ENCODE measurements at places on chromosomes 1 and 21.

DNA sequence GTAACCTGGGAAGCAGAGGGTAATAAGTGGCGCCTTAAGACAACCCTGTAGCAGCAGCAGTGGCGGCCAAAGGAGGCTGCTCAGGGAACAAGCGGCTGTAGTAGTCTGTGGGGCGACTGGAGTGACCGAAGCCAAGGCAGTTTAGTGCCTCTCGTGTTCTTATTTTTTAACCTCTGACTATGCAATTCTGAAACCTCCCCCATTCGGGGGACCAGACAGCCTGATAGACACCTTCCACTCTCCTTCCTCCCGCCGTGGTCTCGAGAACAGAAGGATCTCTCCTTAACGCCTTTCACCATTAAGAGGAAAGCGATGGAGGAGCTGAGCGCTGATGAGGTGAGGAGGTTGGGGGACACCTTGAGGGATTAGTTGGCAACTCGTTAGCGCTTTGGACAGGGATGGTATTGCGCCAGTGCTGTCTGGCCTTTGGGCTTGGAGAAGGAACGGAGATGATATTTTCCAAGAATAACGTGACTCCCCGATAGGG lies 644 bp downstream of the UBE4B start:
- no peak for DNase-seq

GRCh38 chr1:203751051-203751450 lies 13.9 kb upstream of the LAX1 start:
- DNase-seq: peak; percentile 86

GRCh38 chr1:204714861-204715511 lies 29.4 kb upstream of the LRRN2 start:
- DNase-seq: no peak

DNA sequence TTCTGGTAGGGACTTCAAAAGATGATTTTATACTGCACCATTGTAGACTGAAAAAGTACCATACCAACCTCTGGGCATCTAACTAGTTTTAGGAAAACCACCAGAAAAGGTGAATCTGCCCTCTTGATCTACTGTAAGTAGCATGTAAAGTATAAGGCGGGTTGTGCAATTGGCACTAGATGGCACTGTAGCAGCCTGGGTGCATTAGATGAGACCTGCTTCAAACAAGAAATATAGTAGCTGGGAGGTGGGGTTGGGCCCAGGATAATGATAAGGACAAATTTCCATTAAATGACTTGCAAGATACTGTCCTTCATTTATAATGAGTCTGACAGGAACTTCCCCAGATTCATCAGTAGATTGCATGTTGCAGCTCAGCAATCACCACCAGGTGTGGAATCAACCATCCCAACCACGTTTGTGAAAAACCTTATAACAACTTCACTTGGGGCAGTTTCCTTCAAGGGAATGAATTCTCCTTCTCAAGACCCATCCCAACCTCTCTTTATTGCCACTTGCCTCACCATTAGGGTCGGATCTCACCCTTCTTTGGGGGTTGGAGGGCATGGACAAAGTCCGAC lies 37.3 kb upstream of the IL10 start:
- DNase-seq: peak; percentile 38

DNA sequence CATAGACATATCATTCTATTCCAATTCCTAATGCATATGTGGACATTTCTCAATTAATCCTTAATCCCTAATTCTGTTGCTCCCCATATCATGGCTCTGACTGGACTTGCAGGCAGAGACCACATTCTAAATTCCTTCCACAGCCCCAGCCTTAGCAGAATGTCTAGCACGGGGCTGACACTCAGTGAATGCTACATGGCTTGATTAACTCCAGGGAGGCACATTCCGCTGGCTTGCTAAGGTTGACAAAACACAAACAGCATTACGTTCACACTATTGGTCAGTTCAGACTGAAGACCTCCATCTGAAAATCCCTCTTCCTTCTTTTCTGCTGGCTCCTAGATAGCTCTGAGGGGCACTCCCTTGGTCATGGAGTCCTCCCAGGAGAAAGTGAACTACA lies 119.4 kb downstream of the ASTN1 start:
- DNase-seq: no peak

DNA sequence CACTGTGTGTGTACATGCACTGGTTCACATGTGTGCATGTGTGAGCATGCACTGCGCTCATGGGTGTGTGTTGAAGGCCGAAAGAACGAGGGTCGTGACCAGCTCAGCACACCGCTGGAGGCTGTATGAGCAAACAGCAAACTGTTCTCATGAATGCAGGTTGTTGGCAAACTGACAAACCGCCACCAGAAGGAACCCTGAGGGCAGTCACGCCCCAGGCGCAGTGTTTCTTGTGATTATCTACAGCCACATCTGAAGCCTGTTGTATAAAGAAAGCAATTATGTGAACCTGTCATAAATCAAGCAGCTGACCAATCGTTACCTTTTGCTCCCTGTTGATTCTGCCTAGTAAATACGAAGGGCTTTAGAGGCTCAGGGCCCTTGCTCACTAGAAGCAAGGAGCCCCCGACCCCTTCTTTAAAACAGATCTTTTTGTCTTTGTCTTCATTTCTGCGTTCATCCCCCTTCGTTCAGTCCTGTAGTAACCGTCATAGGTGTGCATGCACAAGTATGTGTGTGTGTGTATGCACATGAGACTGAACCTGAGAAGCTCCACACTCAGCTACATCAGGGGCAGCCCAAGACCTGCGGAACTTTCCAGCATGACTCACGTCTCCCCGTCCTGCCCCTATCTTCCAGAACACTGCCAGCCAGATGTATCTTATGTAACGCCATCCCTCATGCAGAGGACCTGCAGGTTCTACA lies 16.8 kb upstream of the RIPK4 start:
- no peak for DNase-seq

GRCh38 chr1:87805666-87806378 lies 477.1 kb downstream of the LMO4 start:
- peak; percentile 20 for DNase-seq

- DNase-seq: peak; percentile 81
These were observed 57.3 kb downstream of the PSMG1 start for GRCh38 chr21:39125752-39126485.

DNA sequence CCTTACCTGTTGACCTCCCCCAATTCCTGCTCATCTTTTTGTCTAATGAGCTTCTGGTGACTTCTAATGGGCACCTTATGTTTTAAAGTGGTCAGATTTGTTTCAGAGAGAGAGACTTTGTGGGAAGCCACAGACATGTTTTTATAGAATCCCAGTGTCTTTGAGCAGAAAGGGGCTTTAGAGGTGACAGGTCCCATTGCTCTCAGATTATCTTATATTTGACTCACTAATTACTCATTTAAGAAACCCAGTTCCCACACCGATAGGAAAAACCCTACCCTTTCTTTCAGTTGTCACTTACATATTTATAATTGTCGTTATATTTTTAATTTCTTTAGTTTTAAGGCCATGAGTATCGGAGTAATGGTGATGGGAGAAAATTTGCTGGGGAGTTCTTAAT lies 215.5 kb downstream of the CAMTA1 start:
- DNase-seq: no peak

DNA sequence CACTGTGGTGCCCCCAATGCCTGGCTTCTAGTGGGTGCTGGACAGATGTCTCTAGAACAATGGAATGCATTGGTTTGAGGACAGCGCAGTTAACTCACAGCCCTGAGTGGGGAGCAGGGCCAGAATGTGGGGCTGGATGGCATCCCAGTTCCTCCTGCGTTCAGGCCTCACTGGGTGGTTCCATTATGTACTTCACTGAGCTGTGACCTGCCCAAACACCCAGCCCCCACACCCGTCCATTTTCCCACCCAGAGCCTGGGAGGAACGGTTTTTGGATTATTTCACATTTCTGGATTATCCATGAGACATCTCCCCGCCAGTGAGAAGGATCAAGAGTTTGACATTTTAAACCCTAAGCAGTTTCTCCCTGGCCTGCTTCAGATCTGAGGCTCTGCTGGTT lies 55.3 kb upstream of the WASF2 start:
- DNase-seq: no peak

- no peak for DNase-seq
These were observed 279.9 kb downstream of the PTPRU start for GRCh38 chr1:29516063-29516820.

DNA sequence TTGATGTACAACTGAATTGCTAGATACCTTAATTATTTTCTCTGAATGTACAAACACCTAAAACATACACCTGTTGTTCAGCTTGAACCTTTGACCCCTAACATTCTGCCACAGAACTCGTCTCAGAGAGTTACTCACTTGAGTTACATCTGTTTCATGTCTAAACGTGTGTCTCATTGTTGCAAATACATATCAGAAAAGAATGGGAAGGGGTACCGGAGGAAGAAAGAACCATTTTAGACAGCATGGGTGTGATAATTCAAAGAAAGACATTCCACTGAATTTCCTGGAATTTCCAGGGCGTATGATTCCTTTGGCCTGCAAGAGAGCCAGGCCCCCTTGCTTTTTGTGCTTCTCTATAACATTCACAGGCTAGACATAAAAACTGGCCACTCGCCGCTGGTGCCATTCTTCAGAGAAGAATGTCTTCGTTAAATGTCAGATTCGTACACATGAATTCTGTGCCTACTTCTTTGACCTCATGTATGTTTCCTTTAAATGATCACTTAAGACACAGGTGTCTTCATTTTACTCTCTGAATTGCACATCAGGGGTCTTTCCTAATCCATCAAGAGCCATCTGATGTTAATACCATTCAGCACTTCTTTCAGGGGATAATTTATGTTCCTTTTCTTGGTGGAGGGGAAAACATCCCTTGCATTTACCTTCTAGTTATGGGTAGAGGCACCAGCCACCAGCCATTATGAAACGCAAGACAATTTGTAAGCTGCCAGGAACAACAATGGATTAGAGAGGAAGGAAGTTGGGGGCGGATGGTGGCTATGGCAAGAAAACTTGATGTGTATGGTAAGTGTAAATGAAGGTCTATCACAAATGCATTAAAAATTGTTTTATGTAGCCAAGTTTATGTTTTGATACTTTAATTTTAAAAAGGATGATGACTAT lies 12.7 kb downstream of the ATF3 start:
- no peak for DNase-seq

- no peak for DNase-seq
These were observed 835 bp upstream of the TSPAN2 start for GRCh38 chr1:115090186-115090490.

GRCh38 chr1:97337250-97338030 lies 583.4 kb downstream of the DPYD start:
- no peak for DNase-seq

- no peak for DNase-seq
These were observed 18.5 kb downstream of the OR2T1 start for GRCh38 chr1:248421384-248421783.

All from fibroblast of skin of scalp (primary cell).